HL-60 (cell line): ENCODE measurements at places on chromosomes 3 and 15.

DNA sequence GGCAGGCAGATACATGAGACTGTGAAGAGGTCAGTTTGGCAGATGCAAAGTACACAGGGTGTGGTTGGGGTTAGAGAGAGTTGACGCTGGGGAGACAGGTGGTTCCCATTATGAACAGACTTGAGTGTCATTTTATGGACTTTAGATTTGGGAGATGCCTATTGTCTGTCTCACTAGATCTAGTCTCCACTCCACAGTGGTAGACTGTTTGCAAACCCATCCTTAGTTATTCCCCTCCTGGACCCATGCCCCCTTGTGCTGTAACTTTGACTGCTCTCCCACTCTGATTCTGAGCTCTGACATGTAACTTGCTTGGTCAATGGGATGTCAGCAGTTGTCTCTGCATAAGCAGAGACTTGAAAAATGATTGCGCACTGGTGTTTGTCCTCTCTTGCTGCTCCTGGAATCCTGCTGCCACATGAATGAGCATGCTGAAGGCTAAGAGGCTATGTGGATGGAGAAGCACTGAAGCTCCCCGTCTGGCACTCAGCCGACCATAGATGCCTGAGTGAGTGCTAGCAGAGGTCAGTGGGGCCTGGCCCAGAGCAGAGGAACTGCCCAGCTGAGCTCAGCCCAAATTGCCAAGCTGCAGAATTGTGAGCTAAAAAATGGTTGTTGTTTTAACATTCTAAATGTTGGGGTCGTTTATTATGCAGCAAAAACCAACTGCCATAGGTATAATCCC lies 88.2 kb downstream of the FAM43A start:
- no peak for DNase-seq

DNA sequence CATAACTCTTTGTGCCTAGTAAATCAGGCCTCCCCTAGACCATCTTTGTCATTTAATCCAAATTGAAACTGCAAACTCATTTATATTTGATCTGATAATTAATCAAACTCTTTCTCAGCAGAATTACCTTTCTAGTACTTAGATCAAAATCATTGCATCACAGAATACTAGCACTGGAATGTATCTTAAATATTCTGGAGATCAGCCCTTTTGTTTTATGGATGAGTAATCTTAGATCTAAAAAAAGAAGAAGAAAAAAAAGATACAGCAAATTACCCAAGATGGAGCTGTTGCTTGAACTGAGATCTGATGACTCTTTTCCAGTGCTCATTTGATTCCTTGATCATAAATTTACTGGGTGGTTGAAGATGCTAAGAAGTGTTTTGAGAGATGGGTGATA lies 47.9 kb downstream of the NAALADL2 start:
- DNase-seq, result no peak

GRCh38 chr3:42094128-42094527 lies 3.0 kb downstream of the TRAK1 start:
- DNase-seq, result no peak

DNA sequence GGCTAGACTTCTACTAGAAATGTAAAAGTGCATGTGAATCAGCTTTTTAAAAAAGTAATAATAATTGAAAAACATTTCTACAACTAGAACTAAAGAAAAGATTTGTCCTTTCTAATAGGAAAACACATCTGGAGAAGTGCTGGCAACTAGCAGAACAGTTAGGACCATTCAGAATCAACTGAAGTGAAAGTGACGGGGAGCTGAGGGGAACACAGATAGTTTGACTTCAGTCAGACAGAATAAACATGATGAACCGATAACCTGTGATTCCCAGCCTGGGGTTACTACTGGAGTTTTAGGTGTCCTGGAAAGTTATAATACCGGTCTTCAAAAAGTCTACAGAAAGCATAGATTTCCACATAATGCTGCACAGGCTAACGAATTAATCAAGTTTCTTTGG lies 28.1 kb downstream of the OPA1 start:
- no peak for DNase-seq

GRCh38 chr3:129820587-129820986 lies 72.9 kb downstream of the TMCC1 start:
- no peak for DNase-seq

- DNase-seq, result no peak
These were observed 18.9 kb downstream of the HDC start for GRCh38 chr15:50246631-50247030.

GRCh38 chr3:109532257-109533216 lies 195.2 kb upstream of the DPPA4 start:
- peak; percentile 5 for DNase-seq

- no peak for DNase-seq
These were observed 141.8 kb upstream of the ATP11B start for GRCh38 chr3:182651461-182651860.

DNA sequence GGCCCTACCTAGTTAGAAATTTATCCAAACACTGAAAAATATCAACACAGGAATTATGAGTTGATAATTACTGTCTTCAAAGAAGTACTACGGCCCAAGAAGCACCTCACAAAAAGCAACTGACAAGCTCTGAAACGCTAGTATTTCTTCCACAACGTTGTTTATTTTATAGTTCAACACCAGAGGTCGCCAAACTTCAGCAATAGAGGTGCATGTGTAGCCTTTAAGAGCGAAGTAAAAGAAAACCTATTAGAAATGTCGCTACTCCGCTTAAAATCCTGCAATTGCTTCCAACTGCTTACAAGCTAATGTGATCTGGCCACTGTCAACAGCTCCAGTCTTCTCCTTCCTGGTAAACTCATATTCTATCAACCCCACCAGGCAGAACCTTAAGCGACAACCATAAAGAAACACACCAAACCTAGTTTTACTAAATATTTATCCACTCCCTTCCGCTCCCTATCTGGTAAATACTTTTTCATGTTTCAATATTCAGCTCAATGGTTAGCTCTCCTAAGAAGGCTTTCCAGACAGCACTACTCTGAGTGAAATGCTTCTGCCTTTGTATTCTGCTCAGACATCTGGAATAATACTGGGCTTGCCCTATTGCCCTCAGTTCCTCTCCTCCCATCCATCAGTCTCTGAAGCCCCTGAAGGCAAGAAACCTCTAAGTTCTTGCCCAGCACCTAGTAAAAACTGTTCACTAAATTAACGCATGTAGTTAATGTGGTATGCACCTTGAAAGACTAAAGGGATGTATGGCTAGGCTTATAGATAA lies 110.2 kb downstream of the NR1I2 start:
- peak; percentile 8 for DNase-seq

GRCh38 chr3:64961301-64961700 lies 273.5 kb upstream of the ADAMTS9 start:
- no peak for DNase-seq
